Left renal pelvis (tissue), 4 donors: ENCODE measurements at places on chromosomes 1 and 21.

DNA sequence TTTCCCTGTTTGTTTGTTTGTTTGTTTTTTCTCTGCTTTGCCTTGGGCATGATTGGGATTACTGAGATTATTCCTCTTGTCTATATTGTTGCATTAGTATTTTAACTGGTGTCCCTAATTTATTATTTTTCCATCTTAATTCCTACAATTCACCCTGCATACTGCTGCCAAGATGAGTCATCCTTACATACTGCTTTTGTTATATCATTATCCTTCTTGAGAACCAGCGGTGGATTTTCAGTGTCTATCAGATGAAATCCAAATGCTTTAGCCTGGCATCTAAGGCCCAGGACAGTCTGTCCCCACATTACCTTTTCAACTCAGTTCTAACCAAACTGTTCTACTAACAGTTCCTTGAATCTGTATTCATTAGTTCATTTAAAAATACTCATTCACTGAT is 101.7 kb downstream of the OLFML2B start:
- no peak for DNase-seq

- DNase-seq, result no peak
These were observed 324.9 kb upstream of the POU3F1 start for GRCh38 chr1:38371505-38371844.

GRCh38 chr1:90964444-90965035 is 57.3 kb downstream of the ZNF644 start:
- DNase-seq, result no peak

DNA sequence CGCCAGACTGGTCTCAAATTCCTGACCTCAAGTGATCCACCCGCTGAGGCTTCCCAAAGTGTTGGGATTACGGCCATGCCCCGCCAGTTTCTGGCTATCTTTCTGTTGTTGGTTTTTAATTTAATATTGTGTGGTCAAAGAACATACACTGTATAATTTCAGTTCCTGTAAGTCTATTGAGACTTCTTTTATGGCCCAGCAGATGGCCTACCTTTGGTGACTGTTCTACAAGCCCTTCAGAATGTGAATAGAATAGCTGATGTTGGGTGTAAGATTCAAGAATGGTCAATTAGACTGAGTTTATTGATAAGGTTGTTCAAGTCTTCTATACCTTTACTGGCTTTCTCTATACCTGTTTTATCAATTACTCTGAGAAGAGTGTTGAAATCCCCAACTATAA is 10.7 kb downstream of the HES2 start:
- DNase-seq, result no peak

- no peak for DNase-seq
These were observed 50.0 kb downstream of the KCNAB2 start for GRCh38 chr1:6095511-6096242.

- DNase-seq, result no peak
These were observed 129.8 kb downstream of the ZP4 start for GRCh38 chr1:237760951-237761350.

DNA sequence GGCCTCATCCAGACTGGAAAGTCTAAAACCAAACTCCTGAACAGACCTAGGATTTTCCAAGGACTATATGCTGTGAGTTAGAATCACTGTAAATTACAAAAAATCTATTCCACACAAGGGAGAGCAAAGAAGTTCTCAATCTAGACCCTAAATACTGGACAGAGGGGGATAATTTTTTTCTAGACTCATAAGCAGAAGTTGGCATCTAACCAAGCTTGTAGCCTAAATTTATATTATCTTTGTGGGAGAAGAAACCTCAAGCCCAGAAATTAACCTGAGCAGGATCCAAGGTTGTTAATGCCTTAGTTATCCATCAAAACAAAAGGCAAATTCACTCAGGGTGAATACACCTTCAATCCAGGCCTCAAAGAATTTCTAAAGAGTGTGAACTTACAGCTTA is 290.2 kb downstream of the SMYD3 start:
- DNase-seq, result no peak

- no peak for DNase-seq
These were observed 30.6 kb upstream of the MRPS6 start for GRCh38 chr21:34042735-34043134.

GRCh38 chr1:37449936-37450335 is 24.4 kb upstream of the ZC3H12A start:
- no peak for DNase-seq

- no peak for DNase-seq
These were observed 1.1 kb downstream of the EFNA3 start for GRCh38 chr1:155079487-155080311.

- no peak for DNase-seq
These were observed 300.8 kb downstream of the RRAGC start for GRCh38 chr1:38558500-38559445.

DNA sequence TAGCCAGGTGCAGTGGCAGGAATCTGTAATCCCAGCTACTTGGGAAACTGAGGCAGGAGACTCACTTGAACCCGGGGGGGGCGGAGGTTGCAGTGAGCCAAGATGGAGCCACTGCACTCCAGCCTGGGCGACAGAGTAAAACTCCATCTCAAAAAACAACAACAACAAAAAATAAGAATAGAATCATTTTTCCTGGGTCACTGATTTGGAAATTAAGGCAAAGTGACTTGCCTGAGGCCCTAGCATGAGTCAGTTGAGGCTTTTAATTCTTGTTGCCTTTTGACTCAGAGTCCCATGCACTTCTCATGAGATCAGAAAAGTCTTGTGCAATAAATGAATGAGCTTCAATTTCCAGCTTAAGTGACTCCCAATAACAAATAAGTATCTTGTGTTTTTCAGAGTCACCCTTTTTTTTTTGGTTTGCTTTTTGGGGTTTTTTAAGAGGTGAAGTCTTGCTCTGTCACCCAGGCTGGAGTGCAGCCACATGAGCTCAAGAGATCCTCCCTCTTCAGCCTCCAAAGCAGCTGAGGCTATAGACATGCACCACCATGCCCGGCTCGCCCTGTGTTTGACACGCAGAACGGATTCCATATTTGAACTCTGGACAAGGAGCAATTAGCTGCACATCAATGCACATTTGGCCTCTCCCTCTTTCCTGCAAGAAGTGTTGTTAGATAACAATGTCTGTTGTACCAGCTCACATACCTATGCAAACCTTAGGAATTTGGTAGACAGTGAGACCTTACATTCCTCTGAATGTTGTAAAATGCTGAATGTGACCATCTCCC is 3.4 kb upstream of the PLEKHM2 start:
- DNase-seq, result no peak

GRCh38 chr1:168621356-168621755 is 45.0 kb downstream of the XCL1 start:
- DNase-seq, result no peak

DNA sequence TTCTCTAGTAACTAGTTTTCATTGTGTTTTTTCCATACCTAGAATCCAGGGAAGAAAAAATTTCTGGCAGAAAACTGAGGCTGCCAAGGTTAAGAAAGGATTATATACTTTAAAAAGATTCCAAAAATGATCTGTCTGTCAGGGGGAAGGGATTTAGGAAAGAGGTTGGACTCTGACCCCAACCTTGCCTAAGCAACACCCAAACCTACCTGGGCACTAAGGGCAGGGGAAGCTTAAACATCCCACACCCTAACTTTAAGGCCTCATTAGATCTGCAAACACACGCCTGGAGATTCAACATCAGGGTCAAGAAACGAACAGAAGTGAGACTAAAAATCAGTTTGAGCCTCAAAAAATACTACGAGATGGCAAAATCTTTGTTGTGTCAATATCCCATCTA is 19.4 kb downstream of the KDM5B start:
- DNase-seq, result no peak

DNA sequence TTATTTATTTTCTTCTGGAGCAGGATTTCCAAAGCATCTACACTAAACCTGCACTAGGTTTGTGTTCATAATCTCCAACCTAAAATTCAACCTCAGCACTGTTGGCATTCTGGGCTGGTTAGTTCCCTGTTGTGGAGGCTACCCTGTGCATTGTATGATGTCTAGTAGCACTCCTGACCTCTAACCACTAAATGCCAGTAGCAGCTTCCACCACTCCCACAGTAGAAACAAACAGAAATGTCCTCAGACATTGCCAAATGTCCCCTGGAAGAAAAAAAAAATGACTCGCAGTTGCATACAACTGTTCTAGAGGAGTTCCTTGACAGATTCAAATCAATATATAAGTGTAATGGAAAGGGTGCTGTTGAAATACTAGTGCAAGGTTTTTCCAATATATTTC is 18.9 kb downstream of the GRIK1 start:
- no peak for DNase-seq

GRCh38 chr1:45065083-45065482 is 53.0 kb downstream of the UROD start:
- no peak for DNase-seq

DNA sequence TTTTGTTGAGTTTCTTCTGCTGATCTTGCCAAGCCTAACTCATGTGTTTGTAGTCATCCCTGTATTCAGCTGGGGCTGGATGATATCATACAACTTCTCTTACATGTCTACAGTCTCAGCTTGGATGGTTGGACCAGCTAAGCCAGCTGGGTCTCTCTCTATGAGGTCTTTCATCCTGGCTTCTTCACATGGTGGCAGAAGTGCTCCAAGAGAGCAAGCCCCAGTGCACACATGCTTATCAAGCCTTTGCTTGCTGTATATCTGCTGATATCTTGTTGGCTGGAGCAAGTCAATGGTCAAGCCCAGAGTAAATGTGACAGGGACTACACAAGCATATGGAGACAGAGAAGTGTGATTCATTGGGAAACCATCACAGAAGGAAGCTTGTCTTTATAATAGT is 29.2 kb upstream of the SLC44A5 start:
- no peak for DNase-seq

DNA sequence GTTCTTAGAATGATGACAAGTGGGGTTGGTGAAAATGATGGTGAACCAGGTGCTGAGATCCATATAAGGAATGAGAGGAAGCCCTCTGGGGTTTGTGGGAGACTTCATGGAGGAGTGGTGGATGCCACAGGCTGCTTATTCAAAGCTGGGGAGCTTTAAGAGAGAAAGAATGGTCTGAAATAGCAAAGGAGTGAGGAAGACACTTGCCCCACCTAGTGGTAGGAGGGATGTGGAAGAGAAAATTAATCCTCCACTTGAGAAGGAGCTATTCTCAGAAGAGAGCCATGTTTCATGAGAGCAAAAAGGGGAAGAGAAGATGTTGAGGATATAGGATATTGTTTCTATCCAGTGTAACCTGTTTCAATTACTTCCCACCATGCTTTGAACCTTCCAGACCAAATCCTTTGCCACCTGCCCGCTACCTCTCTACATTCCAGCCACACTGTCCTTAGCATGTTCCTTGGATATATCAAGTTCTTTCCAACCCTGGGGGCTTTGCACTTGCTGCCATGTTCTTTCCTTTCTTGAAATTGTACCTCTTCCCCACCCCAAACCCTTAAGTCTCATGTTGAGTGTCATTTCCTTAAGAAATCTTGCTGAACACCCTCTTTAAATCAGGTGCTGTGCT is 19.6 kb upstream of the ZNF648 start:
- DNase-seq, result peak; percentile 19

GRCh38 chr1:7646981-7647901 is 123.9 kb upstream of the VAMP3 start:
- DNase-seq, result no peak

DNA sequence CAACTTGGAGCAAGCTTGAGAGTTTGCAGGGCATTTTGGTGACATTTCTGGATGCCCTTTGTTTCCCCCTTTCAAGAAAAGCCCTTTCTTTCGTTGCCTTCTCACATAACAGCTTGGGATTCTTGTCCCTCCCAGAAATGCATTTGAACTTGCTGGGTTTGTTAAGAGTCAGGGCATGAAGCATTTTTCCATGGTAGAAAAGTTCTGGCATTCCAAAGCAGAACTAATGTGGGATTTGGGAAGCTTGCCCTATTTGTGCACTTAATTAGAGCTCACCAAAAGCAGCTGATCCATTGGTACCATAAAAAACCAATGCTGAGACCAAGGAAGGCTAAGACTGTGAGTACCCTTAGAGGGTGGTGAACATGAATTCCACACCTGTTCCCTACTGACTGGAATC is 99.8 kb upstream of the HOOK1 start:
- DNase-seq, result no peak

DNA sequence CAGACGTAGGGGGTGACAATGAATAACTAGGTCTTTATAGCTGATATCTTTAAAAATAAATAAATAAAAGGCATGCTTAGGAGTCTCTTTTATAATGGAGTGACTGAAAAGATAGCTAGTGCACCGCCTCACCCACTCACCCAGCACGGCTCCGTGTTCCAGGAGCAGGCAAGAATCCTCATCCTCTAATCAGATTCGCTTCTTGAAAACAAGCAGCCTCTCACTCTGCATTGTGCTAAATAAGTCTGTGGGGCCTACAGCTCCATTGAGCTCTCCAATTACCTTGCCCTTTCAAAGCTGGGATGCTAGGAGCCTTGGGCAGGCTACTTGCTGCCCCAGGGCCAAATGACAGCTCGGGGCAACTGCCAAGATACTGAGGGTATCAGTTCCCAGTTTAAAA is 91.5 kb downstream of the TIAM1 start:
- DNase-seq, result no peak

- DNase-seq, result no peak
These were observed 162.8 kb downstream of the FASLG start for GRCh38 chr1:172821609-172822274.

DNA sequence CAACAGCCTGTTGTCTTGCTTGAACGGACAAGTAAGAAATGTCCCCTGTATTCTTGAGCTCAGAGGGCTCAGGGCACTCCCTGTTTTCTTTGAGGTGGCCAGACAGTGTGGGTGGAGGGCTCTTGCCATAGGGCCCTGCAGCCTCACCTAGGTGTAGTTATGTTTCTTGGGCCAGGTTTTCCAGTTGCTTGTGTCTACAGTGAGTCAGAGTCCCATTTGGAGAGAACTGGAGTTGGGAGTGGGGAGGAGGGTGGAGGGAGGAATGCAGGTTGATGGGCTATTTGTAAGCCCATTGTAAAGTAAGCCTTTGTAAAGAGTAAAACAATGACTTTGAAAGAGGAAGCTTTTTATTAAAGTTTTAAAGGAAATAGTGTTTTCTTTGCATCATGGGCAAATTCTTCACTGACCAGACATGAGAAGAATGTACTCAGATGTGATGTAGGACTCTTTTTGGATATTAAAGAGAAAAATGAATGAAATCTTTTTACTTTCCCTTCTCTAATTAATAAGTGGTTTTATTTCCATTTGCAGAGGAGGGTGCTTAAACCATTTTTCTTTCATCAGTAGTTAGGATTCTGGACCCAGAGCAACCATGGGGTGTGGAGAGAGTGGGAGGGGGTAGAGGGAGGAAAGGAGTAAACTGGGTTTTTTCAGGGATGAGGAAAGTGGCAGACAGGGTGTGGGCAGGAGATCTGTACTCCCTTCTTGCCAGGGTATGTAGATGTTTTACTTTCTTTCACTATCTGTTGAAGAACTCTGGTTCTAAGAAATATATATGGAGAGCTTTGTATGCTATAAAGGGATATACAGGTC is 45.1 kb upstream of the MACF1 start:
- DNase-seq, result no peak

- DNase-seq, result no peak
These were observed 189.2 kb upstream of the VAMP3 start for GRCh38 chr1:7581754-7582459.

GRCh38 chr1:42181687-42182086 is 17.1 kb upstream of the GUCA2A start:
- no peak for DNase-seq

GRCh38 chr1:5907386-5907785 is 84.8 kb downstream of the NPHP4 start:
- DNase-seq, result no peak
